Stimulated activated CD4-positive, alpha-beta T cell treated with anti-CD3 and anti-CD28 coated beads, Interleukin-4, amount 100 ng/mL, for 4 hours (primary cell): ENCODE measurements at places on chromosomes 5 and 9.
A peak's percentile ranks its signal among the peaks of the same experiment; 100 is the strongest.

DNA sequence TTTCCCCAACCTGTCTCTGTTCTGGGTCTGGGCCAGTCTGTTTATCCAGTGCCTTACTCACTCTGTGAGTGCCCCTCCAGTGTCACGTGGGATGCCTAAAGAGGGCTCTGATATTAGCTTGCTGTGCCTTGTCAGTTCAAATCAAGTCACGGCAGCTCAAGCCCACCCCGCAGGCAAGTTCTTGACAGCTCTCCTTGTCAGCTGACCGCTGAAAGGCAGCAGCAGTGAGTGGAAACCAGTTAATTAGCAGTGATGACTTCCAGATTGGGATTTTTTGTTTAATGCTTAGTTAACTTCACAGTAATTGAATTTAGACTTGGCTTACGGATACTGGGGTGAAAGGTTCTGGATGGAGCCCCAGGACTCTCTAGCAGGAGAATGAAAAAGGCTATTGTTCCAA lies 210.1 kb downstream of the PSAT1 start:
- DNase-seq, result no peak

- no peak for DNase-seq
Measured at GRCh38 chr5:60437308-60437707, 262.7 kb downstream of the DEPDC1B start.

- DNase-seq, result no peak
Measured at GRCh38 chr9:85038061-85038460, 368.5 kb downstream of the NTRK2 start.

DNA sequence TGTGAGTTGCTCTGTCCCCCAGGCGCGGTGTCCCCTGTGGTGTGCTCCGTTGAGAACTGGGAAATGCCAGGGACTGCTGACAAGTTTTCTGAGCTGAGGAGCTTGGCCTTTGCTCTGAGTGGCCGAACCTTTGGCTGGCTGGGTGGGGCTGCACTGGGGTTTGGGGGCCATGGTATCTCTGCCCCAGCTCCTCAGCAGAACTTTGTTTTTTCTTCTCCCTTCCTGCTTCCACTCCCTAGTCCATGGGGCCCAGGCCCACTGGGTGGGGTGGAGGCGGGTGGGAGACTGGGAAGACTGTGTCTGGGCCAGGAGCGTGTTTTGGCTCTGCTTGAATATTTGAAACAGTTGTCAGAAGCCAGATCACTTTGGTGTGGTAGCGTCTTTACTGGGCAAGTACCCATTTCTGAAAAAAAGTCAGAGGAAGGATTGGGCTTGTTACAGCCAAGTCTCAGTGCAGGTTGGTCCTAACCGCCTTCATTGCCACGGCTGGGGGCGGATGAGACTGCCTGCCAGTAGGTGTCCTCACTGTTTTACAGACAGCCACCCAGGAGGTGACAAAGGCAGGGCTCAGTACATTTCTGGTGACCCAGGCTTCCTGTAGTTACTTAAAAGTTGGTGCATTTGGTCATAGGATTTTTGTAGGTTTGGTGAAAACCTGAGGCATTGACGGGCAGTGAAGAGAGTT lies 92.7 kb downstream of the DAB2IP start:
- peak; percentile 5 for DNase-seq

DNA sequence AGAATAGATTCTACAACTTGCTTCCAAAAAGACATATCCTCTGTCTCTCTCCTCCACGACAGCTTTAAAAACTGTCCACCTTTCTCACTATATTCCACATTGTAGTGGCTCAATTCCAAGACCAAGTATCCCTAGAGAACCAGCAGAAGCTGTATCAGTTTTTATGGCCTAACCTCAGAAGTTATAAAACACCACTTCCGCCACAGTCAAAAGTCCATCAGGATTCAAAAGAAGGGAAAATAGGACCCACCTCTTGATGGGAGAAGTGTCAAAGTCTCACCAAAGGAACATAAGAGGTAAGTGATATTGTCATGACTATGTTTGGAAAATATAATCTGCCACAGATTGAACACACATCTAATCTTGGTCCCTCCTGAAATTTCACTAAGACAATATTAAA lies 299.2 kb upstream of the RGMB start:
- DNase-seq, result no peak
